ENCODE measurements at places on chromosomes 4 and X. TPM values are rescaled to one million over a fixed set of nuclear protein-coding genes. Genes with fewer than 3 reads are reported as not detected.

- DNase-seq: no peak
Observed at GRCh38 chr4:23884741-23885140, 5.1 kb downstream of the PPARGC1A start.

ABLIM2 gene
- total RNA-seq: 3.6 TPM

FABP2 gene
- total RNA-seq: not detected

DNA sequence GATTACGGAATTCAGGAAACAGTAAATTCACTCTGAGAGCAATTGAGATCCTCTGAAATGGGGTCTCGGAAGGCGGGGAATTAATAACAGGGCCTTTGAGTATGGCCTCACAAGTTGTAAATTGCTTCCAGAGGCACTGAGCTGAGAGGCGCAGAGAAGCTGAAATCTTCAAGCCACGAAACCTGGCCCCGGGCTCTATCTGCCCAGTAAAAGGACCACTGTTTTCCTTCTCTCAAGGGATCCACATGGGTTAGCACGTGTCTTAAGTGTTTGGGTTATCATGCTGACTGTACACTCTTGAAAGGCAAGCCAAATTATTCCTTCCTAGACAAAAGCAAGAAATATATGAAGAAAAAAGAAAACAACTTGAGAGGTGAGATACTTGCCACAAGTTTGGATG, 1012.9 kb upstream of the FTHL17 start:
- no peak for DNase-seq

DCHS2 gene
- 0.08 TPM for total RNA-seq

- DNase-seq: peak; percentile 44
Observed at GRCh38 chrX:21373637-21374162, 518 bp upstream of the CNKSR2 start.

DNA sequence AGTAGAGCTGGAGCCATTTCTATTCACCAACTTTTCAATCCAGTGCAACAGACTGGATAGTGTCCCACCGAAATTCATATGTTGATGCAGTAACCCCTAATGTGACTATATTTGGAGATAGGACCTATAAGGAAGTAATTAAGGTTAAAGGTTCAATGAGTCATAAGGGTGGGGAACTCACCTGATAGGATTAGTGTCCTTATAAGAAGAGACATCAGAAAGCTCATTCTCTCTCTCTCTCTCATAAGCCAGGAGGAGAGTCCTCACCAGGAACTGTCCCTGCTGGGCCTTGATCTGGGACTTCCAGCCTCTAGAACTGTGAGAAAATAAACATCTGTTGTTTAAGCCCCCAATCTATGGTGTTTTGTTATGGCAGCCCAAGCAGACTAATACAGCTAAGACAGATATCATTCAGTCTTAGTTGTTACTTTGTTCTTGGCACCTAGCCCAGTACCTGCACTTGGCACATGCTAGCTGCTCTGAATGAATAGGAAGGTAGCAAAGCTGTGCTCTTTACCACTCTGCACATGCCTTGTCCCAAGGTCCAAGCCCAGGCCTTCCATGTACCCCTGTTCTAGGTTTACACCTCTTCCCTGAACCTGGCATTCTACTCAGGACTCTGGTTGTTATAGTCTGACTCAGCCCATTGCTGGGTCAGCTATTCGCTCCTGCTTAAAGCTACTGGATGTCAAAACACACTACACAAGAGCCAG, 19.2 kb upstream of the BRS3 start:
- DNase-seq: no peak

GRCh38 chrX:155216179-155216939, at the start of gene VBP1:
TSS of gene VBP1 (plus strand) at chrX:155216460. CDS start at chrX:155216483, 23 bp downstream.
- peak; percentile 89 for DNase-seq

- DNase-seq: no peak
Observed at GRCh38 chr4:25450491-25450901, 73.4 kb downstream of the ANAPC4 start.

DNA sequence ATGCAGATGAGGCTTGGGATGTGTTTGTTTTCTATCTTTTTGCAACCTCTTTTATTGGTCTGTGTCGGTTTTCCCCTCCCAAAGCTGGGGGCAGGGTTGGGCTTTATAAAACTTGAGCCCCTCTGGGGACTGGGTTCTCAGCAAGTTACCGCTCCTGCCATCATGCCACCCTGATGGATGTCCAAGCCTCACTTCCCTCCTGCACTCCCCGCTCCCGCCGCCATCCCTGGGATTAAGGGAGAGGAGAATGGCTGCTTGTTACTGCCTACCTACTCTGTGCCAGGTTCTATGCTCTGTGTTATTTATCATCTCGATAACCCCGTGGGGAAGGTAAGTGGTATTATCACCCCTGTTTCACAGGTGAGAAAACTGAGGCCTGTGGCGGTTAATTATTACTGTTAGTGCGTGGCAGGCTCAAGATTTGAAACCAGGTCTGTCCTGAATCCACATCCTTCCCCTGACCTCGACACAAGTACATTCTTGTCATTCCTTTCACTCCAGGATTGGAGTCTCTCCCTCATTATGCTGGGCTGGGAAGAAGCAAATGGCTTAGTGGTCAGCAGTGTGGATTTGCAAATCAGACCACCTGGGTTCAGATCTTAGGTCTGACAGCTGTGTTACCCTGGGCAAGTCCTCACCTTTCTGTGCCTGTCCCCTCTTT, 4.5 kb downstream of the UBA1 start:
- DNase-seq: no peak

ZNF718 gene
- 1.6 TPM for total RNA-seq

DNA sequence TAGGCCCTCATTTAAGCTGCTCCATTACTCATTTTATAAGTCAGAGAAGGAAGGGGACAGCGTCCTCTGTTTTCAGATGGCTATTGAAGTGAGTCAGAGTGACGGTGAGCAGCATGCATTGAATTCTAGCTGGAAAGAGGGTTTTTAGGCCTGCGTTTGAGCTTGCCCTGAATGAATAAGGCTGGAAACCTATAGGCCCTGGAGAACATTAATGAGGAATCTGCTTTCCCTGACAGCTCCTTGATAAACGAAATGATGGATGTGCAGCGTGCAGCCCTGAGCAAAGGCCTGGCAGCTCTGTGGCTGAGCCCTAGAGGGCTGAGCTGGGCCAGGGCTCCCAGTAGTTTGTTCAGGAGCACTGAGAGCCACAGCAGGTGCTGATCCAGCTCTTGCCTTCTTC, 33.4 kb downstream of the TBL1X start:
- DNase-seq: no peak

PTCHD1 gene
- 0.03 TPM for total RNA-seq

DNA sequence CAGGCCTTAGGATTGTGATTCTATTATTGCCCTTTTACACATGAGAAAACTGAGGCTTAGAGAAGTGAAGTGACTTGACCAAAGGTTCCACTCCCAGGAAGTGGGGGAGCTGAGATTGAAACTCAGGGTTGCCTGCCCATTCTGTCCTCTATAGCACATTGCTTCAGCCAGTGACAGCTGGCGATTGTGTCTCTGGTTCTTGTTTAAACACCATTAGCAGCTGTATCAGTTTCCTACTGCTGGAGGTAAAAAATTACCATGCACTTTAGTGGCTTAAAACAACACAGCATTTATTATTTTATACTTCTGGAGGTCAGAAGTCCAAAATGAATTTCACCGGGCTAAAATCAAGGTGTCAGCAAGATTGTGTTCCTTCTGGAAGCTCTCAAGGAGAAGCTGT, 205.8 kb upstream of the MAMLD1 start:
- no peak for DNase-seq

- DNase-seq: no peak
Observed at GRCh38 chr4:23629421-23629820, 260.4 kb downstream of the PPARGC1A start.

- DNase-seq: no peak
Observed at GRCh38 chr4:73985528-73985852, 2.5 kb downstream of the PPBP start.

SMAD1 gene
- total RNA-seq: 15.3 TPM

- DNase-seq: no peak
Observed at GRCh38 chr4:118727360-118727759, 42.2 kb downstream of the METTL14 start.

DNA sequence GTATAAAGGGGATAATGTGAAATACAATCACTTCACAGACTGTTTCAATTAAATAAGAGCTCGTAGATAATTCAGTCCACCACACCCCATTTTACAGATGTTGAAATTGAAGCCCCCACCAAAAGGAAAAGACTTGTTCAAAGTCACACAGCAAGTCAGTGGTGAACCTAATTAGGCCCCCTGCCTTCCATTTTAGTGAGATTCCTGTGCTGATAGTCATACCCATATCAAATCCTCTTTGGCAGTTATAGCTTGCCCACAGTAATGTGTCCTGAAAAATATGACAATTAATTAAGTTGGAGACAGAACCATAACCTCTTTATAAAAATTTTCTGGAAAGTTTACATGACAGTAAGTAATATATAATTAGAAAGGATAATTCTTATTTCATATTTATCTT, 58.0 kb downstream of the AR start:
- no peak for DNase-seq

DNA sequence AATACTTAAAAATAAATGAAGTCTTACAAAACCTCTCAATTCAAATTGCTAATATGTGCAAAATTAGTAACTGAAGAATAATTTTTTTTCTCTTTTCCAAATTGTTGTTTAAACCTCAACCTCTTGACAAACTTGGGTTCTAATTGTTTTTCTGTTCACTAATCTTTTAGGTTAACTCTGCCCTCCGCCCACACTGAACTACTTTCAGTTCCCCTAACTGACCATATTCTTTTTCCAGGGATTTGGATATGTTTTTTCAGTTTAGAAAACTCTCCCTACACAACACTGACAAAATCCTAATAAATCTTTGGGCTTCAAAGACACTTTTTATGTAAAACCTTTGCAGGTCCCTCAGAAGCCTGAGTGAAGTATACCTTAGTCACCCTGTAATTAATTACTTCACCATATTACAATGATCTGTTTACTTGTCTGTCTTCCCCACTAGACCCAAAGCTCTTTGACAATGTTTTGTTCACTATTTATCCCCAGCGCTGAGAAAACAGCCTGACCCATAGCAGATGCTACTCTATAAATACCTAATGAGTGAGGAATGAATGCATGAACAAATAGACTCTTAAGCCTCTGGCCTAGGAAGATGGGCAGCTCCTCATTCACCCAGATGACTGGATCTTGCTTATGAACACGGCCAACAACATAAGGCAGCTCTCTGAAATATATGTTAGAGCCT, 134.9 kb downstream of the MAML3 start:
- no peak for DNase-seq

- no peak for DNase-seq
Observed at GRCh38 chr4:26885912-26886274, 25.3 kb downstream of the STIM2 start.

DNA sequence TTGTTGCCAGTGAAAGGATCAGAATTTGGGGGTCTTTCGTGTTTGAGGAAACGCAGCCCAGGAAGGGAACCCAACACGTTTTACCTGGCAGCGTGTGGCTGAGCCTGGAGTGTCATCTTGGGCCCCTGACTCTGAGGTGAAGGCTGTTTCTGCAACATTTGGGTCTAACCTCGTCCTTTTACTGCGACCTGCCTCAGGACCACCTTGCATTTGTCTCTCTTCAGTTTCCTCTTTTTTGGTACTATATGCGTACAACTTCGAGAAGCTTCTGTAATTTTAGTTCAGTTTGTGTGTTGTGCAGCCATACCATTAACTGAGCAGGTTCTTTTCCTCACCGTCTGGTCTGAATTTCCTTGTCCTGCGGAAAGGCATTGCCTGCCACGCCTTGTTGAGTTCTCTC, 61.5 kb downstream of the TMEM131L start:
- DNase-seq: no peak

HPGD gene
- 84.3 TPM for total RNA-seq

- no peak for DNase-seq
Observed at GRCh38 chrX:112738347-112739033, 58.8 kb upstream of the LHFPL1 start.

DNA sequence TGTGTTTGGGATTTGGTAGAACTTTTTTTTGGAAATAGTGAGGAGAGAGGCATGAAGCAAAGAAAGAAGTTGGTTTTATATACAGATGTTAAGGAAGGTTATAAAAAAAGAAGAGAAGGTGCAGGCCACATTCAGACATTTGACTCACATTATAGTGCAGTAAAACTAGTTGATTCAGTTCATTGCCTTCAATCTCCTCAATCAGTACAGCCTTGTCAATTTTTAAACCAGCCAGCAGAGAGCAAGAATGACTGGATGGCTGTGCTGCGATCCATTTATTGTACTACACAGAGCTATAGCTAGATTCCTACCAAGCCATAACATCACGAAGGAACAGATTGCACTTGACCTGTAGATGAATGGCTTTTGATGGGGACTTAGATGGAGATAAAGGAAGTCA, 79.7 kb upstream of the LSM6 start:
- DNase-seq: no peak

- DNase-seq: no peak
Observed at GRCh38 chrX:153902385-153902784, 2.1 kb upstream of the AVPR2 start.

INTU gene
- total RNA-seq: 1.1 TPM

Measured in left lobe of liver (tissue), 2 donors.